ENCODE measurements at places on chromosomes 11 and 22.

DNA sequence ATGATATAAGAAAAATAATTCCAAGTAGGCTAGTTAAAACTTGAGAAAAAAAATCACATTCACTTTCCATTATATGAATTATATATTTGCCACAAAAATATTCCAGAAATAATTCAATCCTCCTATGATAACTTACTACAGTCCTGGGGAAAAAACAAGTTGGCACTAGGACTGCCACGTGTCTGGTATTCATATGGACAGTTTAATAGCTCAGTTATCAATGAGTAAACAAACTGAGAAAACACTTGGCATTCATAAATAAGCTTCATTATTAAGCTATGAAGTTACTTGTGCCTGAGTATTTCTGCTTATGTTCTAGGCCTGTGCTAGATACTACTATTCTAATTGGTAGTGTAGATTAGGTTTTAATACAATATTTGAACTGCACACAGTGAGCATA is 22.5 kb upstream of the MAML2 start:
- DNase-seq = no peak
- H3K36me3 ChIP-seq = peaks cover 10% of the 10 kb centered on the region
- no peak overlapping the region for H3K4me3 ChIP-seq
- H3K27me3 ChIP-seq = no peaks in the 10 kb centered on the region

- H3K36me3 ChIP-seq = no peaks in the 10 kb centered on the region
- no peak overlapping the region for H3K27ac ChIP-seq
- no peak for DNase-seq
- no peaks in the 10 kb centered on the region for H3K27me3 ChIP-seq
Measured at GRCh38 chr11:113881856-113882255, 6.5 kb upstream of the USP28 start.

- H3K27ac ChIP-seq = no peak overlapping the region
- DNase-seq = no peak
- no peaks in the 10 kb centered on the region for H3K4me1 ChIP-seq
- no peaks in the 10 kb centered on the region for H3K36me3 ChIP-seq
Measured at GRCh38 chr11:57135020-57135751, 46.6 kb upstream of the LRRC55 start.

GRCh38 chr11:26958702-26959049 is 35.2 kb upstream of the FIBIN start:
- H3K27me3 ChIP-seq = no peaks in the 10 kb centered on the region
- no peaks in the 10 kb centered on the region for H3K4me1 ChIP-seq
- no peak for DNase-seq
- no peaks in the 10 kb centered on the region for H3K36me3 ChIP-seq
- H3K4me3 ChIP-seq = no peak overlapping the region

GRCh38 chr11:65766535-65766934 is 14.2 kb downstream of the AP5B1 start:
- no peaks in the 10 kb centered on the region for H3K4me1 ChIP-seq
- no peak overlapping the region for H3K4me3 ChIP-seq
- H3K27me3 ChIP-seq = no peaks in the 10 kb centered on the region
- H3K27ac ChIP-seq = no peak overlapping the region

DNA sequence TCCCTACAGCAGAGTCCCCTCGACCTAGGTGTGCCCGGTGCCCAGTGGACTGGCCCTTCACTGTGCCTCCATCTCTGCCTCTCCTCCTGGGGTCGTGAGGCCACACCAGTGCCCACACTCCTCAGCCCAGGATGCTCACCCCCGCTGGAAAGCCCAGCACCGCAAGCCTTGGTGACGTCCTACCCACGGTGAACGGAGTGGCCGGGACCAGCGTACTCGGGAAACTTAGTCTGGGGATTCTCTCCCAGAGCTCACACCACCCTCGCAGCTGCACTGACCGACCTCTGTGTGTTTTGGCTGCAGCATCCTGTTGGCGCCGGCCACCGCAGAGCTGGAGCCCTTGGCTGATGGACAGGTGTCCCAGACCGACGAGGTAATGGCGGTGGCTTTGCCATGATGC is 35.5 kb upstream of the KRTAP5-7 start:
- H3K4me3 ChIP-seq = no peak overlapping the region
- peaks cover 63% of the 10 kb centered on the region for H3K36me3 ChIP-seq
- H3K27ac ChIP-seq = no peak overlapping the region
- no peaks in the 10 kb centered on the region for H3K27me3 ChIP-seq
- peaks cover 14% of the 10 kb centered on the region for H3K4me1 ChIP-seq

DNA sequence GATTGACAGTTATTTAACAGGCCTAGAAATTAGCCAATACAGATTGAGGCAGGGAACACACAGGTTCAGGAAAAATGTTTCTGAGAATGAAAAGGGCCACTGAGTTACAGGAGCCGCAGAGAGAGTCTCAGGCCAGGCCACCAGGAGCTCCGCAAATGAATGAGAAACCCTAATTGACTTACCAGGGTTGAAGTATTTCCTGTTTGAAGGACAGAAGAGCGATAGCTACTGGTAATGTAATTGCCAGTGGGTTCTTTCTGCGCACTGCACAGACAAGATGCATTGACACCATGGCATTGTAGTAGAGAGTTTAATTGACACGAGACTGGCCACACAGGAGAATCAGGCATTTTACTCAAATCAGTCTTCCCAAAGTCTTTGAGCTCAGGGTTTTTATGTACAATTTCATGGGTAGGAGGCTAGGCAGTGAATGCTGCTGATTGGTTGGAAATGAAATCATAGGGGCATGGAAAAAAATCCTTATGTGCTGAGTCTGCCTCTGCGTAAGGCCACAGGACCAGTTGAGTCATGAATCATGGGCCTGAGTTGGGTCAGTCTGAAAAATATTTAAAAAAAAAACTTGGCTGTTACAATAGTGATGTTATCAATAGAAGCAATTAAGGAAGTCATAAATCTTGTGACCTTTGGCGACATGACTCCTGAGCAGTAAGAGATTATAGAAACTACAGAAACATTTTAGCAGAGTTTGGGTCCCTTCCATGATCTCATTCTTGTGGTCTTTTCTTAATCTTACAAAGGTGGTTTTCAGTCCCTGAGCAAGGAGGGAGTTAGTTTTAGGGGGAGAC is 203.8 kb downstream of the CASP12 start:
- no peak overlapping the region for H3K27ac ChIP-seq
- no peak overlapping the region for H3K4me3 ChIP-seq
- no peaks in the 10 kb centered on the region for H3K4me1 ChIP-seq
- no peaks in the 10 kb centered on the region for H3K36me3 ChIP-seq
- DNase-seq = no peak

DNA sequence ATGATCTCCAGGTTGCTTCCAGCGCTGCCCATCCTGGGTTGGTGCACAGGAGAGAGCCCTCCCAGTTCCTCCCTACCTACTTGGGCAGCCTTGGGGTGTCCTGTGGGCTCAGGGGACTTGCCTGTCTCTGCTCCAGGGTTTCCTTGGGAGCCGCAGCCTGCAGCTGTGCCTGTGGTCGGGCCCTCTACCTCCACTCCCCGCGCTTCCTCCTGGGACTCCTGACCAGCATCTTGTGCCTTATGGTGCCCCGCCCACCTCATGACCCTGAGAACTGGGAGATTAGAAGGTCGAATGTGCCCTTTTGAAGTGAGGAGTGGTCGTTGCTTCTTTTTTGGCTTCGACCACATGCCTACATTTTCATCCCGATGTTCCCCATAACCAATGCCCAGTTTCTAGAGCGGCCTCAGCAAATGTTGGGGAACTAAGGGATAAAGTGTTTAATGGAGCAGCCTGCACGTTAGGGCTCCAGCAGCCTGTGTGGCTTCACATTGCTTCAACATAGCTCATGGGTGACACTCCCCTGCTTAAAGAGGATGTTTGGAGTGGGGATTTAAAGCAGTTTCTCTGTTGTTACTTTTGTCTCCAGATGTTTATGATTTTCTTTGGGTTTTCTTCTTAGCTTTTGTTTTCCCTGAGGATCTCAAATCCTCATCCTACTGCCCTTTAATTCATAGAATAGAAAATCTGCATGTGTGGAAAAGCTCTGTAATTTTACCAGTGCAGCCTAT is 248.8 kb downstream of the TBC1D22A start:
- peaks cover 37% of the 10 kb centered on the region for H3K4me1 ChIP-seq
- peaks cover 9% of the 10 kb centered on the region for H3K36me3 ChIP-seq
- no peak for DNase-seq
- no peak overlapping the region for H3K4me3 ChIP-seq
- H3K27ac ChIP-seq = no peak overlapping the region

- H3K27me3 ChIP-seq = no peaks in the 10 kb centered on the region
- H3K4me1 ChIP-seq = no peaks in the 10 kb centered on the region
- DNase-seq = no peak
Measured at GRCh38 chr11:116618461-116618860, 154.3 kb downstream of the BUD13 start.

DNA sequence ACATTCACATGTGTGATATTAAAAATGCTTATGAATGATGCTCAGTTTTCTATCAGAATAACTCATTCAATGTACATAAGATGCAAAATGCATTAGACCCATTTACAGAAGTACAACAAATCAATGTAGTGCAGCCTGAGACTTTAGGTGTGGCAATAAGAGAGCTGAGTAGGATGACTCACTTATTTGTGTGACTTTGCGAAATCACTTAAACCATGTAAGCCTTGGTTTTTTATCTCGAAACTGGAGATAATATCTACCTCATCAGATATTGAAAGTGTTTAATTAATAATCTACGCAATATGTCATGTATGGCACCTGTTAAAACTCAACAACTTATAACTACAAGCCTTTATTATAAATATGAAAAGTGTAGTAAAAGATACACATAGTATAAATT is 105.7 kb upstream of the LUZP2 start:
- H3K27me3 ChIP-seq = no peaks in the 10 kb centered on the region
- no peaks in the 10 kb centered on the region for H3K4me1 ChIP-seq

- no peak overlapping the region for H3K27ac ChIP-seq
- no peaks in the 10 kb centered on the region for H3K4me1 ChIP-seq
- no peak for DNase-seq
- no peaks in the 10 kb centered on the region for H3K36me3 ChIP-seq
- no peaks in the 10 kb centered on the region for H3K27me3 ChIP-seq
Measured at GRCh38 chr11:115996808-115997188, 492.6 kb upstream of the CADM1 start.

GRCh38 chr11:95910638-95911368 is 13.1 kb downstream of the MTMR2 start:
- no peaks in the 10 kb centered on the region for H3K27me3 ChIP-seq
- no peak overlapping the region for H3K4me3 ChIP-seq
- H3K4me1 ChIP-seq = no peaks in the 10 kb centered on the region
- H3K27ac ChIP-seq = no peak overlapping the region

- H3K36me3 ChIP-seq = no peaks in the 10 kb centered on the region
- H3K27me3 ChIP-seq = no peaks in the 10 kb centered on the region
- peak overlapping the region; percentile 37 for H3K4me3 ChIP-seq
- peak; percentile 77 for DNase-seq
Measured at GRCh38 chr11:123560006-123560405, 94.4 kb downstream of the SCN3B start.

DNA sequence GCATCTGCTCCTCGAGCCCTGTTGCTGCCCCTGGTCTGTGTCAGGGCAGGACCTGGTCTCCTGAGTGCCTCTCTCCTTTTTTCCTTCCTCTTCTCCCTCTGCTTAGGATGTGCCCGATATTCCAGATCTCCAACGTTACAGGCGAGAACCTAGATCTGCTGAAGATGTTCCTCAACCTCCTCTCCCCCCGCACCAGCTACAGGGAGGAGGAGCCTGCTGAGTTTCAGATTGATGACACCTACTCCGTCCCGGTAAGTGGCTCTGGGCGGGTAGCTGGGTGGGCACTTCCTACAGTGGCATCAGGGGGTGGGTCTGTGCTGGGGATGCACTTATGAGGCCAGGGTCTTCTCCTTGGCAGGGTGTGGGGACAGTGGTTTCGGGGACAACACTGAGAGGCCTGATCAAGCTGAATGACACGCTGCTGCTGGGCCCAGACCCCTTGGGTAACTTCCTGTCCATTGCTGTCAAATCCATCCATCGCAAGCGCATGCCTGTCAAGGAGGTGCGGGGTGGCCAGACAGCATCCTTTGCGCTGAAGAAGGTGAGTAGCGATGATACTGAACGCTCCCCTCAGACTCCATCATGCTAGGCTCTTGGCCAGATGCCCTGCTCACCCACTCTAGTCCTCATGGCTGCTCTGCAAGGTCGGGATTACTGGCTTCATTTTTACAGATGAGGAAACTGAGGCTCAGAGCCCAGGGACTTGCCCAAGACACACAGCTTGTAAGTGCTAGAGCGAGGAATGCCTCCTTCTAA is 20.3 kb downstream of the GTPBP1 start:
- H3K4me1 ChIP-seq = peaks cover 9% of the 10 kb centered on the region
- H3K36me3 ChIP-seq = peaks cover 79% of the 10 kb centered on the region
- no peak overlapping the region for H3K4me3 ChIP-seq
- no peak for DNase-seq
- H3K27ac ChIP-seq = no peak overlapping the region
- H3K27me3 ChIP-seq = no peaks in the 10 kb centered on the region

- H3K36me3 ChIP-seq = no peaks in the 10 kb centered on the region
- no peak overlapping the region for H3K4me3 ChIP-seq
- H3K4me1 ChIP-seq = peaks cover 9% of the 10 kb centered on the region
- no peak for DNase-seq
- H3K27me3 ChIP-seq = no peaks in the 10 kb centered on the region
- no peak overlapping the region for H3K27ac ChIP-seq
Measured at GRCh38 chr11:134480136-134480712, 68.2 kb upstream of the B3GAT1 start.

DNA sequence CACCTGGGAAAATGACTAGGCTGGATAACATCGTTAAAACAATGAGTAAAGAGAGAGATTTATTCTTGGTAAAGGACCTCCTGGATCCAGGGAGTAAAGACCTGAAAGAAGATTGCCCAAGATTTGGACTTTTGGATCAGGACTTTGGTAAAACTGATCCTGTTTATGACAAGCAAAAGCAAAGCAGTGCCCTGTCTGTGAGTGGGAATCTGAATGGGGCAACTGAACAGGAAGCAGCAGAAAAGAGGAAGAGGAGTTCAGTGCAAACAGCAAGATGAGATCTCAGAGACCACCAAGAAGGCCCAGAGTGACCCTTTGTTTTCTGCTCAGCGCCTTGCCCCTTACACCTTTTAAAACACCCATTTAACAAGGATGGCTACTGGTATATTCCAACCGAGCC is 122.0 kb downstream of the VPREB1 start:
- H3K27me3 ChIP-seq = no peaks in the 10 kb centered on the region
- no peak for DNase-seq
- H3K4me3 ChIP-seq = no peak overlapping the region
- no peak overlapping the region for H3K27ac ChIP-seq
- H3K4me1 ChIP-seq = peaks cover 13% of the 10 kb centered on the region
- no peaks in the 10 kb centered on the region for H3K36me3 ChIP-seq

- no peak overlapping the region for H3K4me3 ChIP-seq
- DNase-seq = no peak
- peaks cover 7% of the 10 kb centered on the region for H3K4me1 ChIP-seq
- no peaks in the 10 kb centered on the region for H3K27me3 ChIP-seq
- H3K27ac ChIP-seq = no peak overlapping the region
Measured at GRCh38 chr11:63567044-63567840, 4.1 kb upstream of the PLAAT2 start.

GRCh38 chr11:1209371-1210057 is 13.4 kb upstream of the MUC5B start:
- H3K27me3 ChIP-seq = peaks cover 2% of the 10 kb centered on the region
- H3K27ac ChIP-seq = no peak overlapping the region
- no peak for DNase-seq

GRCh38 chr11:12102588-12103410 is 7.6 kb upstream of the MICAL2 start:
- no peaks in the 10 kb centered on the region for H3K36me3 ChIP-seq
- H3K27ac ChIP-seq = no peak overlapping the region
- H3K4me1 ChIP-seq = peaks cover 8% of the 10 kb centered on the region
- no peak for DNase-seq

- no peak overlapping the region for H3K27ac ChIP-seq
- no peak for DNase-seq
- no peaks in the 10 kb centered on the region for H3K36me3 ChIP-seq
- H3K4me3 ChIP-seq = no peak overlapping the region
Measured at GRCh38 chr11:116348226-116348625, 424.6 kb downstream of the BUD13 start.

- no peak overlapping the region for H3K27ac ChIP-seq
- H3K36me3 ChIP-seq = peaks cover 21% of the 10 kb centered on the region
- H3K4me3 ChIP-seq = no peak overlapping the region
- H3K4me1 ChIP-seq = peaks cover 6% of the 10 kb centered on the region
Measured at GRCh38 chr22:20591295-20591645, 83.9 kb downstream of the MED15 start.

Data from spinal cord (tissue), 10 donors.